ENCODE measurements at places on chromosomes 11 and 22.

DNA sequence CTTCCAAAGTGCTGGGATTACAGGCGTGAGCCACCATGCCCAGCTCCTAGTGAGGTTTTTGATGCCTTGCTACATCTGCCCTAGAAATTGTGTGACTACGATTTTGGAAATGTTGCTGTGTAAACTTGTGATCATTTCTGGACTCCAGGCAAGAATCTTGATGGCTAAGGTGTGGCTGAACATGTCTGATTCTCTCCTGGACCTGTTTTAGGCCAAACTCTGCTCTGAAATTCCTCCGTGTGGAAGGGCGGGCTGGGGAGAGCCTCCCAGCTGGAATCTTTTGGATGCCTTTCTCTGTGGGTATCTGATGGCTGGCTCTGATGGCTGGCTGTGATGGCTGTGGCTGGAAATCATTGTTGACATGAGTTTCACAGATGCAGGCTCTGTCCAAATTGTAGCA, 8.2 kb downstream of the PNPLA3 start:
- DNase-seq: no peak

DNA sequence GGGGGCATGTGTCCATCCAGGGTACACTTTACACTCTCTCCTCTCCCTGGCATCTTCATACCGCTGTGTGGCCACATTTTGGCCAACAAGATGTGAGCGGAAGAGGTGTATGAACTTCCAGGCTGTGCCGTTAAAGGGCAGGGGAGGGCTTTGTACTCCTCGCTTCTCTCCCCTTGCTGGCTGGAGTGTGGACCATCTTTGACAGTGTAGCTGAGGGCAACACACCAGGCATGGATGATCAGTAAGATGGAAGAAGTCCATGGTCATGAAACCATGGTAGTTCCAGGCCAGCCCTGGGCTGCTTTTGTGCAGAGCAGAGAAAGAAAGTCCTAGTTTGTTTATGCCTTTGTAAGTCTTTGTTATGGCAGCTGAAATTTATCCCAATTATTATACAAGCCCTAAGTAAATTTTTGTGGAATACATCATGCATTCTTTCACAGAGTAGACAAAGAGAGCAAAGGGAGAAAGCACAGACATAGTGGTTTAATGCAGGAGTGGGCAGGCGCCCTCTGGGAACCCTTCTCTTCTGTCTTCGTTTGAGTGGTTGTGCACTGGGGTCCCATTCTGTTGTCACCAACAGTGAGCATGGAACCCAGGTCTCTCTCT, 70.4 kb downstream of the FBXO7 start:
- no peak for DNase-seq

GRCh38 chr11:128476049-128476448, 111.3 kb downstream of the ETS1 start:
- peak; percentile 14 for DNase-seq

DNA sequence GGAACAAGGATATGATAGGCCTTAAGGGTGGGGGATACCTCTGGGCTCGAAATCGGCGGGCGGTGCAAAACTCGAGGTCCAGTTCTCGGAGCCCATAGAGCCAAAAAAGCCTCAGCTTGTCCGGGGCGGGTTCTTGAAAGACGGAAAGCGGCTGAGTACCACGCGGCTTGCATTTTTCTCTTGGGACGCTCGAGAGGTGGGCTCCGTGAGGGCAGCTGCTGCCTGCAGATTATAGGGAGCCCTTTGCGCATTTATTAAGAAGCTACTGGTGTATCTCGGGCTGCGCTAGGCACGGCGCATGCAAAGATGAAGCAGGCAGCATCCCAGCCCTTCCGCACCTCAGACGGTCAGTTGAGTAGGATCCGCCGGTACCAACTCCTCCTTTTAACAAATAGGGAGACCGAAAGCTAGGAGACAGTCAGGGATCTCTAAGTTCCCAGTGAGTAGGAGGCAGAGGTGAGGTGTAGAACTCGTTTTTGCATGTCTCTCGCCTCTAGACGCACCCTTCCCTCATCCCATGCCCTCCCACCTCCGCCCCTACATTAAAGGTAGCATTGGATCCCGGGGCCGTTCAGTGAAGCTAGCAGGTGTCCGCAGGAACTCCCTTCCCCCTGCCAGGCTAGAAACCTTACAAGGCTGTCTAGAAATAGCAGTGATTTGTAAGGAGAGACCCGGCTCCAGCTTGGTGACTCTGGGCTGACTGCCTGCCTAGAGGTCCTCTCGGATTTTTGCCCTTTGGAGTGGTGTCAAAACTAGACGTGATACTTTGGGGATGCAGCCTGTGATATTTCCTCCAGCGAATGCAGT, 768 bp downstream of the LDHA start:
- DNase-seq: peak; percentile 37

DNA sequence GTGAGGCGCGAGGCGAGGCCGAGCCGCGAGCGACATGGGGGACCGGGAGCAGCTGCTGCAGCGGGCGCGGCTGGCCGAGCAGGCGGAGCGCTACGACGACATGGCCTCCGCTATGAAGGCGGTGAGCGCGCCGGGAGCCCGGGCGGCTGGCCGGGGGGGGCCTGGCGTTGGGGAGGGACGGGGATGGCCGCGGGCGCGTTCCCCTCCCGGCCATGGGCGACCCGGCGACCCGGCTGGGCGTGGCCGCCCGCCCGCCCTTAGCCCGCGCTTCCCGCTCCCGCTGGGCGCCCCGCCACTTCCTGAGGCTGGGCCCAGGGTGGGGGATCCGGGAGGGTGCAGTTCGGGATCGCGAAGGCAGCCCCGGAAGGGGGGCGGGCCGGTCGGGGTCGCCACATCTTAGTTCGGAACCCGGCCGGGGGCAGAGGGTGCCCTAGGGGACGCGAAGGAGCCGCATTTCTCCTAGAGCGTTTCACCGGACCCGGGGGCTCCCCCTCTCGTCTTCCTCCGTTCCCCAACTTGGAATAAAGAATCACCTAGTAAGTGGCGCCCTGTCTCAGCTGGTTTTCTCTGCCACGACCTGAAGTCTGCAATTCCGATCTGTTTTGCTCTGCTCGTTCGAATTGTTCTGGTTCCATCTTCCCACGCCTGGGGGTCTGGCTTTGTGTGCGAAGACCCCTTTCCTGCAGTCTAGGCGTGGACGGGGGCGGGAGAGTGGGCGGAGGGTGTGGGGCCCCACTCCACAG, 536 bp downstream of the YWHAH start:
- DNase-seq: peak; percentile 30

GRCh38 chr11:116935514-116935913, 98.1 kb upstream of the APOA1 start:
- DNase-seq: no peak

DNA sequence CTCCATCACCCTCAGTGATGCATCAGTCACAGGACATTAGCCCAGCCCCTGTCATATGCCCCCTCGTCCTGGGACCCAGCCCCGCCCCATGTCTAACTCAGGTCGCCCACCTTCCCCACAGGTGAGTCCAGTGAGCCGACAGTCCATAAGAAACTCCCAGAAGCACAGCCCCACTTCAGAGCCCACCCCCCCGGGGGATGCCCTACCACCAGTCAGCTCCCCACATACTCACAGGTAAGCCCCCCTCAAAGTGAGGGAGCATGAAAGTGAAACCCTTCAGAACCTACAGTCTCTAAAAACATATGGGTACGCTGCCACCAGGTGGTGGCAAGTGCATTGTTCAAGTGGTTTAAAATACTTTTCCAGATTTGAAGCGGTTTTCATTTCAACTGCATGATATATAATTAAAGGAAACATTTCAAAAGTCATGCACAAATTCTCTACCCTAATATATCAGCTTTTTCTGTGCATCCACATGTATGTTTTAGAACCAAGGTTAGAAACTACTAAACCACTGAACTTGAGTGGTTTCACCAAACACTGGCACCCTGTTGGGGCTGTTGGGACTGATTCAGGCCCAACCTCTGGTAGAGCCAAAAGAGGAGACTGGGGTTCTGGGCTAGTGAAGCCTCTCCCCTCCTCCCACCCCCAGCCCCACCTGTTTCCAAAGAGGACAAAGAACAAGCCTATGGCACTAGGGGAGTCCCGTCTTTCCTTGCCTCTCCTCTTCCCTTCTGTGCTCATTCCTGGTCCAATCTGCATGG, 17.3 kb downstream of the EPS8L2 start:
- peak; percentile 71 for DNase-seq

GRCh38 chr22:36352803-36353507, 34.8 kb downstream of the MYH9 start:
- no peak for DNase-seq

DNA sequence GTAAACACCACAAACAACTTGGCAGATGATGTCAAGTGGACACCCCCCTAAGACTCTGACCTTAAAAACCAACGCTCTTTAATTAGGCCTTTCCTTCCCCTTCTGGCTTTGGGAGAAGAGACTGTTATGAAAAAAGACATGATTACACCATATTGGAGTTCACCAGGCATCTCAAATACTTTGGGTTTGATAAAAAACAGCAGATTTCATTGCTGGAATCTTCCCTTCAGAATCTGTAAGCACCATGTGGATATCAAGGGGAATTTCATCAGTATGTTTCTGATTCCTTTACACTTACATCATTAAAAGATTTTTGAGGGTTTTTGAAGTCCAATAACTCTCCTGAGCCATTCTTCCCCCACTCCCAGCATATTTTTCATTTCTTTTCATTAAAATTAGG, 85.6 kb downstream of the KIRREL3 start:
- no peak for DNase-seq

GRCh38 chr11:94593030-94593429, 25.9 kb downstream of the PIWIL4 start:
- no peak for DNase-seq

- peak; percentile 45 for DNase-seq
These were observed 2.6 kb downstream of the ACER3 start for GRCh38 chr11:76863196-76863777.

- no peak for DNase-seq
These were observed 2.7 kb upstream of the PLA2G3 start for GRCh38 chr22:31143038-31143437.

- DNase-seq: peak; percentile 63
These were observed 4.2 kb downstream of the MYRF start for GRCh38 chr11:61756452-61757212.

GRCh38 chr11:86888164-86889000, 66.8 kb downstream of the FZD4 start:
- DNase-seq: no peak

DNA sequence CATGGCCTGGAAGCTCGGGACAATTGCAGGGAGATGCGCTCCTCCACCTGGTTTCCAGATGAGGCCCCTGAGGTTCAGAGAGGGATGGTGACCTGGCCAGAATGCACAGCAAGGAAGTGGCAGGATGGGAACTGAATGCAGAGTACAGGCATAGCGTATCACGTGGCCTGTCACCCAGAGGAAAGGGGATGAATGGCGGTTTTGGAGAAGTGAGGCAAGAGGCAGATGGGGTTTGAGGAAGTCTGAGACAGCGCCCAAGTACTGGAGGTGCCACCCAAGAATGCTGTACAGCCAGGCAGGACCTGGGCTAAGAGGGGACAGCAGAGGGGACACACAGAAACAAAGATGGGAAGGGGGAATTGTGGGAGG, 4.9 kb downstream of the RAB3IL1 start:
- DNase-seq: peak; percentile 15

- no peak for DNase-seq
These were observed 389.9 kb downstream of the CNTN5 start for GRCh38 chr11:99410636-99411035.

DNA sequence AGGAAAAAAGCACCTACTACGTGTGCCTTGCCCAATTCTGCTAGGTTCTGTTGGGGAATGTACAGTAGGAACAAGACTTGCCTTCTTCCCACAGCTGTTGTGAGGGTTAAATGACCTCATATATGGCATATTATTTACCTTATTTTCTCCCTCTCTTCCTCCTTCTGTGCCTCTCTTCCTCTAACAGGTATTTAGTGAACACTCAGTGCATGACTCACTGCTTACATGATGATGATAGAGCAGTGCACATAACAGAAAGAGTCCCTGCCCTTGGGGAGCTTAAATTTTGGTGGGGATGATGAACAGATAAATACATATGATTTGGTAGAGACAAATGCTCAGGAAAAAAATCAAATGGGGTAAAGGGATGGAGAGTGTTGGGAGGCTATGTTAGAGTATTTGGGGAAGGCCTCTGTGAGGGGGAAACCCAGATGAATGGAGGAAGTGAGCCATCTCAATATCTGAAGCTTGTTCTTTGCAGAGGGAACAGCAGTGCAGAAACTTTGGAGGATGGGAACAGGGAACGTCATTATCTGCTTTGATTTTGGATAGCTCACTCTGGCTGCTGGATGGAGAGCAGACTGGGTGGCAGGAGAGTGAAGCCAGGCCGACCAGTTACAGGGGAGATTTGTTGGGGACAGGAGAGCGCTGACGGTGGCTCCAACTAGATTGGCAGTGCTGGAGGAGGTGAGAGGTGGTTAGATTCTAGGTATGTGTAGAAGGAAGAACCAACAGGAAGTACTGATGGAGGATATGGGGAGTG, 95.5 kb upstream of the TENM4 start:
- no peak for DNase-seq
